Activated CD4-positive, alpha-beta T cell treated with anti-CD3 and anti-CD28 coated beads, Interleukin-2, amount 50 U/mL, for 16 hours (primary cell): ENCODE measurements at places on chromosomes 16 and 17.

DNA sequence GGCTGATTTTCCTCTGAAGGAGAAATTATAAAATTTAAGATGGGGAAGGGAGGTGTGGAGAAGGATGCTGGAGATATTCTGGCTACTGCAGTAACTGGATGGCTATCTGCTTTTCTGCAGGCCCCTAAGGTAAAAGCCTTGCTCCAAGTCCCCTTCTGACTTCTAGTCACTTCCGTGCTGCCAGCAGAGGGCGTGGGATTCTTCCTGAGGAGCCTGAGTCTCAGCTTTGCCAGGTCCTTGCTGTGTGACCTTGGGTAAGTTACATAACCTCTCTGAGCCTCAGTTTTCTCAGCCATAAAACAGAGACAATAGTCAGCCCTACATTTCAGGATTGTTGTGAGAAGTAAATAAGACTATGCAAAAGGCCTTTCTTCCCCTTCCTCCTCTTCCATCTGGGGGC is 24.3 kb upstream of the TMEM220 start:
- peak; percentile 34 for DNase-seq

DNA sequence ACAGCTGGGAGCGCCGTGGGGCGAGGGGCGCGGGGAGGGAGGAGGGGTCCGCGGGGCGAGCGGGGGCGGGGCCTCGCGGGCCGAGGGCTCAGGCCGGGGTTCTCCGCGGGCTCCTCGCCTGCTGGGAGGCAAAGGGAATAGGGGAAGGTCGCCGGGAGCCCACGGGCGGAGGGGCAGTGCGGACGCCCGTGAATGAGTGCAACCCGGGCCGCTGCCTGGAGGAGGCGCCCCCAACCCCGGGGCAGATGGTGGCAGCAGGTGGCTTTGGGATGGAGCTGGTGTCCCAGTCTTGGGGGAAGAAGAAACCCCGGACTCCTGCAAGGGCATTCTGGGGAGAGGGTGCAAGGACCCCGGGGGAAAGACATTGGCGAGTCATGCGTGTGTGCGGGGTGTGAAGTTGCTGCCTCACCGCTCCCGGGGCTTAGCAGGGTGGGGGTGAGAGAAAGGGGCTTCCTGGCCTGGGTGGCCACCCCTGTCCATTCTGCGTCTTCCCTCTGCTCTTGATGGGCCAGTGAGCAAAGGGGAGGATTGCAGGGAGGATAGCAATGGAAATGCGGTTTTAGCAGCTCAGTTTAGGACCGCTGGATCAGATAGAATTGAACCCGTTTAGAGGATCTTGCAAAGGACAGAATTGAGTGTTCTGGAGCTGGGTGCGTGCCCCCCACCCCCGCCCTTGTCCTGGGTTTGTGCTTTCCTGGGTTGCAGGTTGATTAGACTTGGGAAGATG is 526 bp downstream of the KIAA0513 start:
- DNase-seq = peak; percentile 20

DNA sequence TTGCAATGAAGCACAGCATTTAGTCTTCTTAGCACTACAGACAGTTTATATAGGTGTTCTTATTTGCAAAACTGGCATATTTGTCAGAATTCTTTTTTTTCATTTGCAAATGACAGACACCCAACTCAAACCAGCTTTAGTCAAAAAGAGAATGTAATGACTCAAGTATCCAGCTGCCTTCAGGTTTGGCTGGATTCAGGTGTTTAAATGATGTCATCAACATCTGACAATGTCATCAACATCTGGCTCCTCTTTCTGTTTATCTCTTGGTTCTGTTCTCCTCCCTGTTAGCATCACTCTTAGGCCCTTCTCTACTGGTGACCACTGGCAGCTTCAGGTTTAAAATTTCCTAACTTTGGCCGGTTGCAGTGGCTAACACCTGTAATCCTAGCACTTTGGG is 18.9 kb downstream of the TMC5 start:
- DNase-seq = peak; percentile 8

DNA sequence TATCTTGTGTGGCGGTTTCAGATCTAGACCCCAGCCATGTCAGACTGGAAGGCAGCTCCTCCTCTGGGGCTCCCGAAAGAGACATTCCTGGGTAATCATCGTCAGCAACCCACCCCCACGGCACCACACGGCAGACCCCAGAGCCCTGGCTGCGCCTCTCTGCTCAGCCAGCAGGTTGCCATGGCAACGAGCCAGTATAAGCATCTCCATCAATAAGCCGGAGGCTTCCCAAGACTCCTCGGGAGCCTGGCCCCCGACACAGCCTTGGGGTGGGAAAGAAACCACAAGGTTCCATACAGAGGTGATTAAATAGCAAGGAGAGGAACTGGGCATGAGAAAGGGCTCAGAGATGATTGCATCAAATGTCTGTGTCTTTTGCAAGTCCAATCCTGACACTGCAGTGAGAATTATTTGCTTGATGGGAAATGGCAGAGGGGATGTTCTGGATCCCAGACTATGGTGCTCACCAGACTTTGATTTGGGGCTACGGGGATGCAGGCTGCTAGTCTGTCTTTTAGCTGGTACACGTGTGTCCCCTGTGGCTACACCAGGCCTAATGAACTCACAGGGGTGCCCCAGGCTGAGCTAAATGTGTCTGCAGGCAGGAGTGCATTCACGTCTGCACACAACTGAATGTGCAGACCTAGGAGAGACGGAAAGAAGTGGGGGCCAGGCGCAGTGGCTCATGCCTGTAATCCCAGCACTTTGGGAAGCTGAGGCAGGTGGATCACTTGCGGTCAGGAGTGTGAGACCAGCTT is 320.5 kb upstream of the TNRC6C start:
- no peak for DNase-seq

DNA sequence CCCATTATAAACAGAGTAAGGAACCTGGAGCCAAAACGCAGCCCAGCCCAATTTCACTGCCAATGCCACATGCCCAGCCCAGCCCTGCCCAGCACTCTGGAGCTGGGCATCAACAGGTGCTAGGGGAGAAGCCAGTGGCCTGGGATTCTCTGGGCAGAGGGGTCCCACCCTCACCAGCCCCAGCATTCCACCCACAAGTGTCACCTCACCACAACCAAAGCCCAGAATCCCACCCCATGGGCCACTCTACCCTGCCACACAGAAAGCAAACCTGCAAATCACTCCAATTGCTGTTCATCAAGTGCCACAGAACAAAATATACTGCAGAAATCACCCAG is 102.5 kb upstream of the CDH5 start:
- no peak for DNase-seq

- no peak for DNase-seq
These were observed 80.3 kb downstream of the TRIM37 start for GRCh38 chr17:59026176-59026939.

GRCh38 chr17:44607836-44608690 is 48.2 kb upstream of the MEIOC start:
- no peak for DNase-seq

- no peak for DNase-seq
These were observed 63.9 kb upstream of the MAF start for GRCh38 chr16:79664407-79664806.

- DNase-seq = peak; percentile 77
These were observed 16.2 kb downstream of the SOCS3 start for GRCh38 chr17:78343543-78344201.

- no peak for DNase-seq
These were observed 7.8 kb downstream of the BPTF start for GRCh38 chr17:67833134-67833533.

DNA sequence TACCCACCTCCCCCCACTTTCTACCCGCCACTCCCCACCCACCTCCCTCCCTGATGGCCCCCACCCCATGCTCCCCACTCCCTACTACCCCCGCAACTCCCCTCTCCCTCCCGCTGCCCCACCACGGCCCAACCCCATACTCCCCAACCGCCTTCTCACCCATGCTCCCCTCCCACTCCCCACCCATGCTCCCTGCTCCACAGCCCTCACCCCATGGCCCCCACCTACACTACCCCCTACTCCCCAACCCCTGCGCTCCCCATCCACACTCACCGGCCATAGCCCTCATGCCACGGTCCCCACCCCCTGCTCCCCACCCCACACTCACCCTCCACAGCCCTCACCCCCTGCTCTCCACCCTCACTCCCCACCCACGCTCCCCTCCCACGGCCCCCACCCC is 13.9 kb downstream of the COTL1 start:
- no peak for DNase-seq

GRCh38 chr17:2419486-2419885 is 18.6 kb upstream of the MNT start:
- DNase-seq = no peak

GRCh38 chr17:41500131-41500911 is 5.1 kb downstream of the KRT13 start:
- DNase-seq = no peak

DNA sequence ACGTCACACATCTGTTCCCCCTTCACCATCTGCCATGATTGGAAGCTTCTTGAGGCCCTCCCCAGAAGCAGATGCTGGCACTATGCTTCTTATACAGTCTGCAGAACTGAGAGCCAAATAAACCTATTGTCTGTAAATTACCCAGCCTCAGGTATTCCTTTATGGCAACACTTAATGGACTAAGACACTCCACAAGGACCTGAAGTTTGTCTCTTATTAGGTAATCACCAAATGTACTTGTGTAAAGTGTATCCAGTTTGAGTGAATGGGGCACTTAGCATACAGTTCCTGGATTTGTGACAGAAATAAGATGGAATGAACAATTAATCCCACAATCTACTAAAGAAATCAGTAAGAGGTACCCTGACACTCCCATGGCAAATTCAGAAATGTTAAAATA is 105.3 kb downstream of the SLC39A11 start:
- DNase-seq = no peak

DNA sequence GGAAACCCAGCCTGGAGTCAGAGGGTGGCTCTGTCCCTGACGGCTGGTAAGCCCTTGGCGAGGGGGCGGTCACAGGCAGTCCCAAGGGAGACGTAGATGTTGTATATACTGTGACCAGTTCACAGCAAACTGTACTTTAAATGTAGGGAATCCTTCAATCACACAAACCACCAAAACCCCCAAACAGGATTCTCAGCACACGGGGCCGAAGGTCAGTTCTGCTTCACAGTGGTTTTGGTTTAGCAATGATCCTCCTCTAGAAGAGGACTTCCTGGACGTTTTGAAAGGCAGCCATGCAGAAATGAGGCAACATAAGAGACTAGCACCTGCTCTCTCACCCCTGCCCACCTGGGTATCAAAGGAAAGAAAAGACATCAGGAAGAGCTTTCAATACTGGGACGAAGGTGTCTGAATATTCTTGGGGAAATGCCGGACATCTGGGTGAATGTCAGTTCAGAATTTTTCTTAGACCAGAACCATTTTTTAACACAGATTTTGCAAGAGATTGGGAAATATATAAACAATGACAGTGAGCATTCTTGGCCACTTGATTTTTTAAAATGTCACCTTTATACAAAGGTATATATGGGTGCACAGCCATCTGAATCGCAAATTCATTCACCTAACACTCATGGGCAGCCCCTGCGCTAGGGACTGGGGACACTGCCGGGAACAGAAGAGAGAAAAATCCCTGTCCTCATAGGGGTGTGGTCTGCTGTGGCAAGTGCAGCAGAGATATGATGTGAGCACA is 74.2 kb downstream of the CRISPLD2 start:
- no peak for DNase-seq

- DNase-seq = no peak
These were observed 922 bp downstream of the FBXL19 start for GRCh38 chr16:30924076-30924912.

DNA sequence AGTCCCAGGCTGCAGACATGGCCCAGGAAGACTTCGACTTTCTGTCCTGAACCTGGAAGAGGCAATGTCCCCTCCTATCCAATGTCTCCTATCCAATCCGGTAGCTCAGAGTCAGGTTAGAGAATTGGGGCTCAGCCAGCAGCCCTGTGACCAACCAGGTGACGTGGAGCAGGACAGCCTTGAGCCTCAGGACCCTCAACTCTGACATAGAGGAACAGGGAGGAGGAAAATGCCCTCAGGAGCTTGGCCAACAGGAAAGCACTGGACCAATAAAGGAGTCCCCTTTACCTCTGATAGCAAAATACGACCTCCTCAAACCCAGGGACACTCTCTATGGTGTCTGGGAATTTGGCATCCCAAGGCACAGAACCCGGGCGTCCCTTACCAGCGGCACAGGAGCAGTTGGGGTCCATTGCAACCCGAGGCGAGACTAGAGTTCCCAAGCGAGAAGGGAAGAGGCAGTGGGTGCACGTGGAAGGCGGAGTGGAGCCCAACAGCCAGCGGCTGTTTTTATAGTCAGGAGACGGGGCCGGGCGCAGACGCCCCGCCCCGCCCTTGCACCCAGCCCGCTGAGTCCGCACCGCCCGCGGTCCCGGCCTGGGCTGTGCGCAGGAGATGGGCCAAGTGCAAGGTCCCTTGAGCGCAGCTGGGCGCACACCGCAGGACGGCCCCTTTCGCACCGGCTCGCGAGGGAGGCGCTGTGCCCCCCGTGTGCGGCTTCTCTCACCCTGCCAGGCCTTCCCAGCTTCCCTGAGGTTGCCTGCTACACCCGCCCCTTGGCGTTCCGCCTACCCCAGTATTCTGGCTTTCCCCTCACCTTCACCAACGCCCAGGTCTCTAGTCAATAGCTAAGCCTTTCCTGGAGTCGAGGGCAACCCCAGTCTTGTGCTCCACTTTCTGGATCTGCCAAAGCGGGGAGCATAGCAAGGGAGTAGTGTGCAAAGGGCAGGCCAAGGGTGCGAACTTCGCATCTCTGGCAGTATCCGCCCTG is at the start of gene MT1G:
MT1G (minus strand) TSS at position 485 of the 991 bp plus-strand sequence; CDS start at position 413, 72 bp downstream.
- DNase-seq = peak; percentile 60
